ENCODE measurements at places on chromosomes 2 and 18.
A peak's percentile ranks its signal among the peaks of the same experiment; 100 is the strongest.

GRCh38 chr2:175838979-175839378 lies 163.1 kb downstream of the LNPK start:
- DNase-seq: no peak

GRCh38 chr2:61157371-61158003 lies 4.5 kb upstream of the C2orf74 start:
- no peak for DNase-seq

- DNase-seq: peak; percentile 59
Measured at GRCh38 chr18:56869189-56869777, 218.1 kb downstream of the WDR7 start.

- DNase-seq: no peak
Measured at GRCh38 chr2:79511320-79511951, 1.4 kb upstream of the CTNNA2 start.

DNA sequence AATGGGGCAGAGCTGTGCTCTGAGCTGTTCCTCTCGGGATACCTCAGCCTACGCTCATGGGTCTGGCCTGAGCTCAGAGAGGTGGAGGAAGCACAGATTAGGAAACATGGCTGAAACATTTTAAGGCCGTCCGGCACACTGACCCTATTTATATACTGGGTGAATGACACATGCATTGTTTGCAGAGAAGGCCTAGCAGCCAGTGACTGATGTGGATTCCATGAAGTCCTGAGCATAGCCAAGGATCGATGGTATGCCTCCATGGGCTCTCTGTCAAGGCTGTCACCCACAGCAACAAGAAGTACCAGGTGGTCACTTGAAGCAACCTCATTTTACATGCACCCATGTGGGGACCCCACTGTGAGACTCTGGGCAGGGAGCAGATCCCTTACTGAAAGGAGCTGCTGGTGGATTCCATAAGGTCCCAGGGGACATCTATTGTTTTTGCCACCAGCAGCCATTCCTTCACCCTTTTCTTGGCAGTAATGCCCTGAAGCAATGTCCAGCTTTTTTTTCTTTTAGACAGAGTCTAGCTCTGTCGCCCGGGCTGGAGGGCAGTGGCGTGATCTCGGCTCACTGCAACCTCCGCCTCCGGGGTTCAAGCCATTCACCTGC lies 8.4 kb downstream of the PTMA start:
- DNase-seq: no peak

- no peak for DNase-seq
Measured at GRCh38 chr2:159916511-159916910, 118.5 kb upstream of the CD302 start.

DNA sequence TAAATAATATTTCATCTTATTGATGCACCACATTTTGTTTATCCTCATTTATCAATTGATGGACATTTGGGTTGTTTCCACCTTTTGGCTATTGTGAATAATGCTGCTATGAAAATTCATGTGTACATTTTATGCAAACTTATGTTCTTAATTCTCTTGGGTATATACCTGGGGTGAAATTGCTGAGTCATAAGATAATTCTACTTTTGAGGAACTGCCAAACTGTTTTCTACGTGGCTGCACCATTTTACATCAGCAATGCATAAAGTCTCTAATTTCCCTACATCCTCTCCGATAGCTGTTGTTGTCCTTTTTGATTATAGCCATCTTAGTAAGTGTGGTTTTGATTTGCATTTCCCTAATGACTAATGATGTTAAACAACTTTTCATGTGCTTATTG lies 116.5 kb upstream of the DLX2 start:
- no peak for DNase-seq

GRCh38 chr18:56124186-56124585 lies 514.2 kb downstream of the TXNL1 start:
- DNase-seq: no peak

GRCh38 chr2:226063704-226064440 lies 664.4 kb downstream of the NYAP2 start:
- no peak for DNase-seq

DNA sequence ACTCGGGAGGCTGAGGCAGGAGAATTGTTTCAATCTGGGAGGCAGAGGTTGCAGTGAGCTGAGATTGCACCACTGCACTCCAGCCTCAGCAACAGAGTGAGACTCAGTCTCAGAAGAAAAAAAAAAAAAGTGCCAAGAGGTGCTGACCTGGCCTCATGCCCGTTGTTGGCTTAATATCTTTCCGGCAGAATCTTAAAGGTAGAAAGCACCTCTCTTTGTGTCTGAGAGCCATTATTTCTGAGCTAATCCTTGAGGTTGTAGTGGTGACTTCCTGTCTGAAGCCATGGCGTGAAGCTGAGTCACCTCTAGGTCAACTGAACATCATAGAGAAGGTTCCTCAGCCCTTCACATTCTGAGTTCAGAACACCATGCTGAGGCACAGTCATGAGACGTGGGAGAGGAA lies 60.4 kb downstream of the WDSUB1 start:
- DNase-seq: peak; percentile 41

- DNase-seq: no peak
Measured at GRCh38 chr2:213238753-213239495, 45.3 kb upstream of the SPAG16 start.

DNA sequence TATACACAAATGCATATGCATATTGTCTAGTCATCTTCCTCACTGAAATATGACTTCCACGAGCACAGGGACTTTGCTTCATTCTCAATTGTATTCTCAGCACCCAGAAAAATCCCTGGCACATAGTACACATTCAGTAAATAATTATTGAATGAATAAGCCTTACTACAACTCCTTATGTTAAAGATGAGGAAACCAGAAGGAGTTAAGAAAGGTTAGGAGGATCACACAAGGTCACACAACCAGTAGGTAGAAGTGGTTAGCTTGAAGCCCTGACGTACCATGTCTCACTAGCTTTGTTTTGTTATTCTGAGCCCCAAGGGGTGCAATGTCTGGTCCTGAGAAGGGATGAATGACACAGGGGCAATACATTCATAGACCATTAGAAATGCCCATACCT lies 220.9 kb upstream of the PID1 start:
- no peak for DNase-seq

DNA sequence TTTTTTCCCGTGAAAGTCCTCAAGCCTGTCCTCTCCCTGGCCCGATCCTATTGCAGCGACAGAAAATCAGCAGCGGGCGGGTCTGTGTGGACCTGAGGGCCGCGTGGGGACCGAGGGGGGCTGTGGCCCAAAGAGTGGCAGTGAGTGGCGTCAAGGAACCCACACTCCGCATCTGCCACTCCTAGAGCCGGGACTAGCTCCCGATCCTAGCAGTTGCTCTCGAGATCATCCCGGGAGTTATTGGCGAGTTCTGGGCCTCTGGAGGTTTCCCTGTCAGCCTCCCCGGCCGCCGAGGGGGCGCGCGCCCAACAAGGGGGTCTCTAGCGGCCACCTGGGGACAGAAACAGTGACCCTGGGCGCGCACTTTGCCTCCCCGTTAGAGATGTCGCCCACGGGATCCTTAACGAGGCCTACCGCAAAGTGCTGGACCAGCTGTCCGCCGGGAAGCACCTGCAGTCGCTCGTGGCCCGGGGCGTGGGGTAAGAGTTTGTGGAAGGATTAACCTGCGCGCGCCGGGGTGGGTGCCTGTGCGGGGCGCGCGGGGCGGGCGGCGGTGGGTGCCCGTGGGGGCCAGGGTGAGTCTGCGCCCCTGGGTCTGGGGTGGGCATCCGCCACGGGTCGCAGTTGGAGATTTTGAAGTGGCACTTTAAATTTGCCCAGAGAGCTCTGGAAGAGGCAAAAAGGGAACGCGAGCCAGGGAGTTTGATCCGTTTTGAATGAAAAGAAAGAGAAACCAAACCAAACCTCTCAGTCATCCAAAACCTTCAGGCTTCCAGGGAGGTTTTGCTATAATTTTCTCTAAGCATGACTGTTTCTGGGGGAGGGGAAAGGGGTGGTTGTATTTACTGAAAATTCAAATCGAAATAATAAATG lies 3.5 kb downstream of the ADCYAP1 start:
- no peak for DNase-seq

DNA sequence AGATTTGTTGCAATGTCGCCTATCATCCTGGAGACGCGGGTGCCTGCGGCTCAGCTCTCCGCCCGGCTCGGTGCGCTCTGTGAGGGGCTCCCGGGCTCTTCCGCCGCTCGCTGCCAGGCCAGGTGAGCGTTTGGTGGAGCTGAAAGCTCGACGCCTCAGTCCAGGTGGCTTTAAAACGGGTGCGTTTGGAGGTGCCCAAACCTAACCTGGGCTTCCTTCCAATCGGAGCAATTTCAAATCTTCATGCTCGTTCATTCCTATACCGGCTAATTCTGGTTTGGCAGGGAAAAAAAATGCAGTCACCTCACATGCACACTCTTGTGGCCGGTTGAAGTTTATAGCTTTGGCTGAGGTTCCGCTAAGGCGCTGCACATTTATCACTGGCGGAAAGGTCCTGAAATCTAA lies at the start of gene SLC16A14:
TSS of gene SLC16A14 (minus strand) at position 274 of the 405 bp plus-strand sequence. CDS start 9,572 bp downstream, outside the sequence.
- DNase-seq: peak; percentile 48

GRCh38 chr18:50709193-50709592 lies 110.6 kb downstream of the MRO start:
- DNase-seq: no peak

- no peak for DNase-seq
Measured at GRCh38 chr2:192016265-192016664, 169.4 kb upstream of the CAVIN2 start.

DNA sequence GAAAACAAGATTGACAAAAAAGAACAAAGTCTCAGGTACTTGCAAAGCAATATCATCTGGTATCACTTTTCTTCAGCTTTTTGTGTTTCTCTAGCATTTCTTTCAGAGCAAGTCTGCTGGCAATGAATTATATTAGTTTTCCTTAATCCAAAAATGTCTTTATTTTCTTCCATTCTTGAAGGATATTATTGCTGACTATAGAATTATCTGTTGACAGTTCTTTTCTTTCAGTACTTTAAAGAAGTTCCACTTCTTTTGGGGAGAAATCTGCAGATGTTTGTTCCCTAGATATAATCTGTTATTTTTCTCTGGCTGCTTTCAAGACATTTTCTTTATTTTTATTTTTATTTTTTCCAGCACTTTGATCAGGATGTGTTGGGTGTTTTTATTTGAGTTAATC lies 161.8 kb upstream of the SPRED2 start:
- no peak for DNase-seq

Measured in DMS153 (cell line).